ENCODE measurements at places on chromosomes 5 and 9.

DNA sequence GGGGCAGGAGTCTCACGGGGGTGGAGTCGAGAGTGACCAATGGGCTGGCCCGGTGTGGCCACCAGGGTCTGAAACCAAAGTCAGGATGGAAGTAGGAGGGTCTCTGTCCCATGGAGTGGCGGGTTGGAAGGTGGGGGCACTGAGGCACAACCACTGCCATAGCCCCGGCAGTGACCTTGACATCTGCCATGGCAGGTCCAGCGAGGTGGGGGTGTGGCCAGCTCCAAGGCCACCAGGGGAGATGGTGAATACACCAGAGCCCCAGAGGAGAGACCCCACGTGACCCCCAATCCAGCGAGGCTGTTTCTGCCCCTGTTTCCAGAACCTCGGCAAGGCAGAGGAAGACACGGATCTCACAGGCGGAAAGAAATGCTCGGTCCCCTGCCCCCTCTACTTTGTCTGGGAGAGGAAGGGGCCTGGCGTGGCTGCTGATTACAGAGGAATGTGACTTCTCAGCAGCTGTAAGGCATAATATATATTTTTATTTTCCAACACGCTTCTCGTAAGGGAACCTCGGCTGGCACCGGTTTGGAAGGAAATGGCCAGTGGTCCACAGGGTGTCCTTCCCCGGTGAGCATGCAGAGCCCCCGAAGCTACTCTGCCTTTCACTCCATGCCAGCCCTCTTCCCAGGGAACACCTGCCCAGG, 105.7 kb upstream of the SARDH start:
- DNase-seq = no peak

- DNase-seq = no peak
These were observed 269.2 kb downstream of the NR3C1 start for GRCh38 chr5:143134269-143134668.

DNA sequence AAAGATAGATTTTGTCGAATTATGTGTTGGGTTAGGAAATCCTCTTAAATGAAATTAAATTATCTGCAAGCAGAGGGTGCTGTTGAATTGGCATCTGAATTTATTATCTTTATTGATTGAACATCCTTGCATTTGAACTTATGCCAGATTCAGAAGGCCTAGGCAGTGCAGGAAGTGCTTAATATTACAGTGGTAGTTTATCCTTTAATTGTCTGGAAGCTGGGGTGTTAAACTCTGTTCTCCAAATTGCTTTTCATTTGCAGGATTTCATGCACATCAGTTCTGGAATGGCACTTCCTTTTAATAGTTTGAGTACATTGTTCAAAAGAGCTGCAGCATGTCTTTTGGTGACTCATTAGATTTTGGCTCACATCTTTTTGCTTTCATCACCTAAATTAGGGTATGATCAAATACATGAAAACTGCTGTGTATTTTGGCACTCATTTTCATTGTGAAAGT, 186.3 kb downstream of the KDM4C start:
- DNase-seq = no peak

GRCh38 chr5:89572696-89573095, 689.7 kb upstream of the MEF2C start:
- DNase-seq = no peak

DNA sequence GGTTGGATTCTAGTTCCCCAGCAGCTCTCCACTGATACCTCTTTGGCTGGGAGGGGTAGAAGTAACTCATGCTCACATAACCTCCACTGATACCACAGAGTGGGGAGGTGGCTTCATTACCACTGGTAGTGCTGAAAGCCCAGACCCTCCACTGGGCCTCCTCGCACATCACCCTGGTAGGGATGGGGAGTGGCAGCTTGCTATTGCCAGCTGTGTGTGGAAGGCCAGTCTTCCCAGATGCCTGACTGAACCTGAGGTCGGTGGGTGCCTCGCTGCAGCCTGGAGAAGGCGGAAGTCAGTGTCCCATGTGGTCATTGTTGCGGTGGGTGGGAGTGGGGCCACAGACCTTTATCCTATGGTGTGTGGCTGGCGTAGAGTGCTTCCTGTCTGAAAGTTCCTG, 138.0 kb downstream of the TAF11L14 start:
- DNase-seq = no peak

GRCh38 chr5:137367951-137368350, 131.2 kb downstream of the SPOCK1 start:
- DNase-seq = no peak

DNA sequence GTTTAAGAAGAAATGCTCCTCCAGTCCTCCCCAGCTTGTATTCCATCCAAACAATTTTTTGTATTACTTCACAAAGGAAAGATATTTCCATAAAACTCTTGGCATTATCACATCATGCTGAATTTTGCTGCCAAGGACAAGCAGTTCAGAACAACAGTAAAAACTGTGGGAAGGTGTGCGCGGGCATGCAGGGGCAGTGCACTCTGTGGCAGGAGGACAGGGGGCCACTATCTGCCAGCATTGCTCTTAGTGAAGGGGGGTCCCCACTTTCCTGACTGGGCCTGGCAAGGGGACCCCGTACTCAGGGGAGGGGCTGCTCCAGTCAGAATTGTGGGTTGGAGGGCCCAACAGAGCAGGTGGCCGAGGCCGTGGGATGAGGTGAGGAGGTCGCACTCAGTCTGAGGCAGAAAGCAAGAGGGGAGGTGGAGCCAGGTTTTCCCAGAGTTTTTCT, 32.8 kb downstream of the ANGPTL2 start:
- DNase-seq = no peak

GRCh38 chr9:29325894-29326293, 1752.6 kb upstream of the C9orf72 start:
- DNase-seq = no peak

DNA sequence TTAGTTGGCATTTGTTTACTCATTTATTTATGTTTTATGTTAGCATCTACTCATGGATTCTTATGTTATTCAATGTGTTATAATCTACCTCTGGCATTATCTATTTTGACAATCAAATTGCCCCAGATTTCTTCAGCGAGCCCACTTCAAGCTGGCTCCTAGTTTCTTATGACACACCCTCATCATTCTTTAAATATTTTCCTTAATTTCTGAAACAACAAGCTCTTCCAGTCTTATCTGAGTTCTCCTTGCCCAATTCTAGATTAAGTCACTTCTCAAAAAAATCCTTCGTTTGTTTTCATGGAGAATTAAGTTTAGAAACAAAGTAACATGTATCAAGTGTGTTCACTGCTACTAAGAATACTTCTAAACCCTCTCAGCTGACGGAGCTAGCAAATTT, 229.8 kb downstream of the SEMA5A start:
- DNase-seq = no peak

- no peak for DNase-seq
These were observed 27.2 kb downstream of the ATP6V0E1 start for GRCh38 chr5:173010547-173011464.

- DNase-seq = peak; percentile 29
These were observed 187.1 kb upstream of the BRINP1 start for GRCh38 chr9:119556129-119556875.

DNA sequence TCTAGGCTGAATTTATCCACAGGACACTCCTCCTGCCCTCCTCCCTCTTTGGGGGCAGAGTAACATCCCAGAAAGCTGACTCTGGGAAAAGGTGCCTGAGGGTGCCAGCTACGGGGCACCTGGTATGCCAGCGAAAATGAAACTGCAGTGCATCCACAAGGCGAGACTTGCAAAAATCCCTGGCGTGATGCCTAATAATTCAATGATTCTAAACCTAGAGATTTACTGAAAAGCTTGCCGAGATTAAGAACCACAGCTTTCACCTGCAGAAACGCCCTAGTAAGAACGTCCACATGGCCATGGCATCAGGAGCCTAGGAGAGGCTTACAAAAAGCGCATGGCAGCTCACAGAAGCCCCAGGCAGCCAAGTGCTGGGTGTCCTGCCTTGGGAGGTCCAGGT, 20.9 kb downstream of the CCNJL start:
- DNase-seq = no peak

DNA sequence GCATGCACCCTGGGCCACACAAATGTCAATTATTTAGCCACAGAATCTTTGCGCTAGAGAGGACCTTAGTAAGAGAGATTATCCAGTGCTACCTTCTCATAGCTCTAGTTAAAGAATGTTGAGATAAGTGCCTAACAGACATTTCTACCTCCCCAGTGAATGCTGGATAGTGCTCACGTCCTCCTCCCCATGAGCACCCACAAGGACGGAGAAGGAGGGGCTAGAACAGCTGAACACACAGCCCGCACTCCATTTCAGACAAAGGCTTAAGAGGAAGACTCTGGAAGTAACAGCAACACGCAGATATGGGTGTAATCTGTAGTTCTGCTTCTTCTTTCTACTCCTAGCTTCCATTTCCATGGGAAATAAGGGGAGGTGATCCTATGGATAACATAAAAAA, 120.5 kb downstream of the FEM1C start:
- DNase-seq = peak; percentile 82

GRCh38 chr9:20532584-20532983, 89.7 kb downstream of the MLLT3 start:
- DNase-seq = no peak

GRCh38 chr9:126503333-126504085, 110.2 kb upstream of the LMX1B start:
- DNase-seq = no peak

GRCh38 chr5:71836084-71836483, 117.0 kb downstream of the CARTPT start:
- DNase-seq = no peak

Measured in SHP77 (cell line).